ENCODE measurements at places on chromosomes 13 and 19.

DNA sequence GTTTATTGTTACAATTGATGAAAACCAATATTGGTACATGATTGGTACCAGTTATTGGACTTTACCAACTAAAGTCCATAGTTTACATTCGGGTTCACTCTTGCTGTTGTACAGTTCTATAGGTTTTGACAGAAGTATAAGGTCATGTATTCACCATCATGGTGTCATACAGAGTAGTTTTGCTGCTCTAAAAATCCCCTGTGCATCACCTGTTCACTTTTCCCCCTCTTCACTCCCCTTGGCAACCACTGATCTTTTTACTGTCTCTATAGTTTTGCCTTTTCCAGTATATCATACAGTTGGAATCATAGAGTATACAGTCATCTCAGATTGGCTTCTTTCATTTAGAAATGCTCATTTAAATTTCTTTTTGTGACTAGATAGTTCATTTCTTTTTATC, 51.2 kb upstream of the MED4 start:
- no peak for DNase-seq

DNA sequence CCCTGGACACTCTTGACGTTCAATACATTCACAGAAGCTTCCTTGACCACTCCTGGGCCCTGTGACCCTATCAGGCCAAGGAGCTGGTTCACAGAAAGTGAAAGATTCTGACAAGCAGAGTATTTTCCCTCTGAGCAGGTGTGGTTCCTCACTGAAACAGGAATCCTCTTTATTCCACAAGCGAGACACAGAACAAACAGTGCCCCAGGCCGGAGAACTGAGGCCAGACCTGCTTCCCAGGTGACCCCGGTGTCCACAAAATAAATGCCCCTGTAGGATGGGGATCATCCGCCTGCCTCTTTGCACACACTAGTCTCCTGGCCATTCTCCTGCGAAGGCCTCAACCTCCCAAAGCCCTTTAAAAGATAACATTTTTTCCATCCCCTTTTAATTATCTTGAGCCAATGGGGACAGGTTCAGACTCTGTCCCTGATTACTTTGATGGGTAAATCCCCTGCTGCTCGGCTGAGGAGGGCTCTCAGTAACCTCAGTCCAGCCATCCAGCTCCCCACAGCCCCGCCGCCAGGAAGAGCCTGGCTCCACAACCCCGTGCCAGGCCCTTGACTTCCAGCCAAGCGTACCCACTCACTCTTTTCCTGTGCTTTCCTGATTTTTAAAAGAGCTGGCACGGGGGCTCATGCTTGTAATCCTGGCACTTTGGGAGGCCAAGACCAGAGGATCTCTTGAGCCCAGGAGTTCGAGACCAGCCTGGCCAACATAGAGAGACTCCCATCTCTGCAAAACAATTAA, 129.1 kb downstream of the FOXO1 start:
- no peak for DNase-seq

GRCh38 chr13:78382491-78382890, 220.9 kb downstream of the POU4F1 start:
- no peak for DNase-seq

- DNase-seq = no peak
Measured at GRCh38 chr19:13619203-13619632, 112.9 kb upstream of the CACNA1A start.

DNA sequence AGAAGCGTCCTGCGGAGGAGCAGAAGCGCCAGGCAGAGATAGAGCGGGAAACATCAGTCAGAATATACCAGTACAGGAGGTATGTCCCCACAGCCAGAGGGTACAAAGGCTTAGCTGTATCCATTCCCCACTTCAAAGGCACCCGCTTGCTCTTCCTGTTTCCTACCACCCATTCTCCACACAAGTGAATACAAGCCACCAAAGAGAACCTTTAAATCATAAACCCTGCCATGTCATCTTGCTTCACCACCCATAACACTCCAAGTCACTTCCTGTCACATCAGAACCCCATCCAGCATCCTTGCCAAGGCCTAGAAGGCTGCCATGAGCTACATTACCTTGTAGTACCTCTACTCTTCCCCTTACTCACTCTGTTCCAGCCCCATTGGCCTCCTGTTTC, 205.8 kb downstream of the LMO7 start:
- no peak for DNase-seq

Measured in stimulated activated CD8-positive, alpha-beta memory T cell treated with anti-CD3 and anti-CD28 coated beads, Interleukin-4, amount 100 ng/mL, for 1 hour (primary cell).